NCI-H1694 (cell line): ENCODE measurements at places on chromosomes 6 and 20.

GRCh38 chr6:35724471-35724870 is 12.4 kb upstream of the ARMC12 start:
- DNase-seq, result no peak

- no peak for DNase-seq
Measured at GRCh38 chr6:7008451-7008988, 99.2 kb upstream of the RREB1 start.

- no peak for DNase-seq
Measured at GRCh38 chr6:12359036-12359435, 68.9 kb downstream of the EDN1 start.

DNA sequence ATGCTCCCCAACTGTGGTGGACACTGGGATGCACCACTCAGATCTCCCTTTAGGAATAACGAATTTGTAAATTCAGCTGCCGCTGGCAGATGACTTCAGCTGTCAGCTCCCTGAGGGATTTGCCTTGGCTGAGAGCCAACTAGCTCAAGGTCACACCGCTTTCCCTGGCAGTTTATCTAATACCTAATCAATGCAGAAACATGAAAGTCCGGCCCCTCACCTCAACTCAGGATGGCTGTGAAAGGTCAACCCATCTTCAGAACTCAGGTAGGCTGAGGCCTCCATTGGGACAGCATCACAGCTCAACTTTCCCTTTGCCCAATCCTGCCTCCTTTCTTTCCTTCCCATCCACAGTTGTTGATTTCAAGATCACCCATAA is 22.8 kb upstream of the SCGN start:
- peak; percentile 21 for DNase-seq

DNA sequence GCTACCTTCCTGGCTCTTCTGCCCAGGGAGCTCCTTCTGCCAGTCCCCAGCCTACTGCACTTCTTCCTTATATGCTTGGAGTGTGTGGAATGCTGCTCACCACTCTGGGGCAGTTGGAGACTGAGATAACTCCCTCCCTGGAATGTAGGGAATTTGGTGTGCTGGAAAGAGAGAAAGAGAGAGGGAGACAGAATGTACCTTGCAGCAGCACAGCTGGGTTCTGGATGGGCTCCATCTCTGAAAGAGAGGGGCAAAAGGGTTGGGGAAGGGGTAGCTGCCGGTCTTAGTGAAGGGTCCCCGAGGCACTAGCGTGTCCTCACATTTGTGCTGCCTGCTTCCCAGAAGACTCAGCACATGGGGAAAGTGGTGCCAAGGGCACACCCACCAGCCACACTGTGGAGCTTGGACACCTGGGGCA is 40.2 kb upstream of the DDR1 start:
- no peak for DNase-seq

DNA sequence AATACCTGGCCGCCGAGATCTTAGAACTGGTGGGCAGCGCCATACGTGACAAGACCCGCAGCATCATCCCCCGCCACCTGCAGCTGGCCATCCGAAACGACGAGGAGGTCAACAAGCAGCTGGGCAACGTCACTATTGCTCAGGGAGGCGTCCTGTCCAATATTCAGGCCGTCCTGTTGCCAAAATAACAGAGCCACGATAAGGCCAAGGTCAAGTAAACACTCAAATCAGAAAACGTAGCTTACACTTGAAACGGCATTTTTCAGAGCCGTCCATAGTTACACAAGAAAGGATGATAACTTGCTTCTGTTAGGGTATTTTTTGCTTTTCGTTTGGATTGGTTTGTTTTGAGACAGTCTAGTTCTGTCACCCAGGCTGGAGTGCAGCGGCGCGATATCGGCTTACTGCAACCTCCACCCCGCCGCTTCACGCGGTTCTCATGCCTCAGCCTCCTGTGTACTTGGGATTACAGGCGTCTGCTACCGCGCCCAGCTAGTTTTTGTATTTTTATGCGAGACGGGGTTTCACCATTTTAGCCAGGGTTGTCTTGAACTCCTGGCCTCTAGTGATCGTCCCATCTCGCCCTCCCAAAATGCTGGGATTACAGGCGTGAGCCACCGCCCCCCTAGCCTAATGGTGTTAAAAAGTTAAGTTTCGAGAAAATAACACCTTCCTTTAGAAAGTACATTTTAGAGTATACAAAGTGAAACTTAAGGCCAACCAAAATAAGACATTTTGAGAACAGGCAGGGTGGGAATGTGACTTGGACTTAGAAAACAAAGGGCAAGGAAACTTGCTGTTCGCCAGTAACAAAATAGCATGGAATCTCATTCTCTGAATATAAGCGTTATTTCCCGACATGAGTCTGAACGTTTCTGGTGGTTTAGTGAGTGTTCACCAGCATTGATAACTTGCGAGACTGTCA is 42.8 kb upstream of the HFE start:
- DNase-seq, result no peak

DNA sequence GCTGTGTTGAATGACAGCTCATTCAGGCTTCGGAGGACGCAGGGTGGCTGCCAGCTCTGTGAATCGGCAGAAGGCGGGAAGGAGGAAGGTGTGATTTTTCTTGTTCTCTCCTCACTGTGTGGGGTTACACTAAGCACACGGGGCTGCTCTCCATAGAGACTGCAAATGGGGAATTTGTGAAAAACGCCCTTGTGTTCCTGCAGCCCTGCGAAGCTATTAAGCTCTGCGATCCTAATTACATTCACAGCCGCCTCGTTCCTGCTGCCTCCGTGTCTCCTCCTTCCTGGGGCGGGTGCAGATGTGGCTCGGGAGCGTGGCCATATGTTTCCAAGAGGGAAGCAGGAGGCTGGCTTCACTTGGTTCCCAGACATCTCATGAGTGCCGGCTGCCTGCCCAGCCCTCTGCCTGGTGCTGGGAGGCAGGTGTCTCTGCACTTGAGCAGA is 124.0 kb downstream of the TOX2 start:
- no peak for DNase-seq

GRCh38 chr6:122610690-122611455 is 668 bp downstream of the PKIB start:
- DNase-seq, result no peak

DNA sequence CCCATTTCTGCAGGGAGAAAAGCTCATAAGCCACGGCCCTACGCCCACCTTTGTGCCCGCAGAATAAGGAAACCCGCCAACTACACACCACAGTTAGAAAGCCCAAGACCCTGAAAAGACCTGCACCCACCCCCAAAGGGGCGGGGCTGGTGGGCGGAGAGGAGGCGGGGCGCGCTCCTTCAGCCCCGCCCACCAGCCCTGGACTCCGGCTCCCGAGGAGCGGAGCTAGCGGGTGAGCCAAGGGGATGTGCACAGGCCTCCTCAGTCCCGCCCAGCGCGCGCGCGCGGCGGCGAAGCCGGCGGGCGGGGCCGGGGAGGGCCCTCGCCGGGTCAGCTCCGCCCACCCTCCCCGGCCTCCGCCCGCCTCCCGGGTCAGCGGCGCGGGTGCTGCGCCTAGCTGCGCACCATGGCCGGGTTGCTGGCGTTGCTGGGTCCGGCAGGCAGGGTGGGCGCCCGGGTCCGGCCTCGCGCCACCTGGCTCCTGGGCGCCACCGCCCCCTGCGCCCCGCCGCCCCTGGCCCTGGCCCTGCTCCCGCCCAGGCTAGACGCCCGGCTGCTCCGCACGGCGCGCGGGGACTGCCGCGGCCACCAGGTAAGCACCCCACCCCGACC is at the start of gene FAM210B:
FAM210B (plus strand) TSS at position 375 of the 612 bp plus-strand sequence; CDS start at position 407, 32 bp downstream.
- DNase-seq, result peak; percentile 35

- no peak for DNase-seq
Measured at GRCh38 chr20:56350842-56351241, 7.9 kb upstream of the FAM210B start.

GRCh38 chr20:33393609-33394008 is 7.7 kb downstream of the CDK5RAP1 start:
- DNase-seq, result no peak

DNA sequence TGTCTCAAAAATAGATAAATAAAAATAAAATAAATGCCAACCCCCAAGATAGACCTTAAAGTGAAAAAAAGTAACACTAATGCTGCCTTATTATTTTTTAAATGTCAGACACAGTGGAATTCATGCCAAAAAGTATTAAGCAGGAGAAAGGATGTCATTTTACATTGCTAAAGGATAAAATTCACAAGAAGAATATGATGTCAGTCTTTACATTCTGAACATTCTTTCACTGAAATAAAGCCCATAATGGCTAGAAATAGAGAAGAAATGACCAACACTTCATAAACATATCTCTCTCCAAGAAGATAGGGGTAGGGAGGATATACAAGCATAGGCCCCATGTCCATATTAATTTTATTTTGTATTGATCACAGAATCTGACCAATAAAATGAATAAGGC is 47.4 kb downstream of the SLC23A2 start:
- no peak for DNase-seq

DNA sequence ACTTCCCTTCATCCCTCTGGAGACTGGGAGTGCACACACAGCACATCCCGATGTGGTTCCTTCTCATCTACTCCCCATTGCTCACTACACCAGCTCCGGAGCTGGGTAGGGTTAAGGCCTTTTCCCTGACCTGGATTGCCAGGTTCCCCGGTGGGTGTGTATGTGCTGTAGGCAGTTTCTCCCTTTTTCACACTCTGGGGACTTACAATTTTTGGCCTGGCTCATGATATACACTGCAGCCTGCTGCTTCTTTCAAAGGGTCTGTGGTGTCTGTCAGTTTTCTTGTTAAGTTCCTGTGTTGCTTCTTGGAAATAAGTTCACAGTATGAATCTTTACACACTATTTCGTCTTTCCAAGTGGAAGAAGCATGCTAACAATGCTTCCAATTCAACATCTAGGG is 405.5 kb downstream of the UTRN start:
- DNase-seq, result no peak

- peak; percentile 26 for DNase-seq
Measured at GRCh38 chr20:63969838-63970713, at the start of gene ZNF512B. ZNF512B (minus strand) TSS chr20:63969930; CDS start chr20:63967950, 1,980 bp downstream.

- no peak for DNase-seq
Measured at GRCh38 chr20:24765316-24766142, 183.5 kb upstream of the CST7 start.

GRCh38 chr20:50819349-50819748 is 24.5 kb downstream of the BCAS4 start:
- DNase-seq, result no peak

GRCh38 chr6:110414669-110415068 is 706 bp downstream of the DDO start:
- DNase-seq, result no peak

GRCh38 chr6:146103416-146104072 is 74.7 kb downstream of the GRM1 start:
- DNase-seq, result no peak

DNA sequence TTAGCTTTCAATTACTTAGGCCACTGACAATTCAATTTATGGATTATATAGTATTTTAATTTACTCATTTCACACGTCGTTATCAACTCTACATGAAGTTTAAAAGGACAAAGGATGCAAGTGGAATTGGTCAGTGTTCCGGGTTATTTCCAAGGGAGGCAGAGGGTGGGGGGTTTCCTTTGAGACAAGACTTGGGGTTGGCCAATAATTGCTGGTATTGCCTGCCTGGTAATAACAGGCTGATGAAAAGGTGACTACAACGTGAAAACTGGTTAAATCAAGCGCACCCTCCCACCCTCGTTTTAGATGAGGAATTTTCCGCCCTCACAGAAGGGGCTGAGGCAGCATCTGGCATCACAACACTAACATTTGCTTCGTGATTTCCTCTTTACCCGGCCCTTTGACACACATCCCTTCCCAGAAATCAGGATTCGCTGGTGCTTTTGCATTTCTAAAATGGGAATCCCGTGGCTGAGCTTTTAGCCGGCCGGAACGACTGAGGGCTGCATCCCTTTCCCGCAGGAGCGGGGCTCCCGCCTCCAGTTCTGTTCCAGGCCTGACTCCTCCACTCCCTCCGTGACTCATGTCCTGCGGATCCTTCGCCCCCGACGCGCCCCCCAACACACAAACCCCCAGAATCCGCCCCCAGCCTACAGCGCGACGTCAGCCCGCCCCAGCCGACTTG is 999 bp upstream of the PIM1 start:
- DNase-seq, result peak; percentile 48

- DNase-seq, result no peak
Measured at GRCh38 chr6:72783666-72784065, 161.8 kb downstream of the KCNQ5 start.

DNA sequence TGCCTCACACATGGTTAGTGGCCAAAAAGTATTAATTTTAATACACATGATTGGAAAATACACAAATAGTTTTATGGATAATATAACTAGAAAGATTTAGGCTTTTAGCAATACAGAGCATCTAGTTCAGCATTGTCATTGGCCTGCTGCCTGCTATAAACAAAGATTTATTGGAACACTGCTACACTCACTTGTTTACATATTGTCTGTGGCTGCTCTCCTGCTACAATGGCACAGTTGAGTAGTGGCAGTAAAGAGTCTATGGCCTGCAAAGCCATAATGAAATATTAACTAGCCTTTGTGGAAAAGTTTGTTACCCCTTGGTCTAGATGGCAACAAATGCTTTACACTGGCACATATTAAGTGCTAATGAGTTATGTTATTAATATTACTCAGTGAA is 37.8 kb downstream of the ZNF451 start:
- no peak for DNase-seq

DNA sequence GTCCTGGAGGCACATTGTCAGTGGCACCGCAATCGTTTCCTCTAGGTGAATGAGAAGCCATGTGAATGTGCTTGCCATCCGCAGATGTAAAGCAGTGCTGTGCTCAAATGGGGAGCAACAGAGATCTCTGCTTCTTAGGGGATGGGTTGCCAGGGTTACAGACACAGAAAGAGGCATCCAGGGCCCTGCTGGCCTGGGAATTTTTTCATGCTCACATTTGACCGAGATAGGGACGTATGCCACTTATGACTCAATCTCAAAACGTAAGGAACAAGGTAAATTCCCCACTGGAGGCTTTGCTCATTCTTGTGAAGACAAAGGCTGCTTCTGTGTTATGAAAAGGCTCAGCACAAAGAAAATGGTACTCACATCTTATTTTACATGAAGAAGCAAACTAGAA is 11.0 kb downstream of the C6orf118 start:
- DNase-seq, result no peak

DNA sequence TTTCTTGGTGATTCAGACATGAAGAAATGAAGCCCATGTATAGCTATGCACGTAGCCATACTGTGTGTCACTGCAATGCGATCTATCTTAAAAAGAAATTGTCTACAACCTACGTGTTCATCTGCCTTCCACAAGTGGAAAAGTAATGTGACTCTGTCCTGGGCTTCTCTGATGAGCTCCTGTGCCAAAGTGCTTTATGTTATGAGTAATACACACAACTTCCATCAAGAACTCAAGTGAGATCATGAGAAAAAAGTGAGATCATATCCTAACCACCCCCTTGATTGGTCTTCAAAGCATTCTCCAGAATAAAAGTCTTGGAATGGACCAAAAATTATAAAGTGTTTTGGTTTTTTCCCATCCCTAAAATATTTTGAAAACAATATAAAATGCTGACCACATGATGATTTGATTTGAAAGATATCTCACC is 114.3 kb downstream of the DST start:
- DNase-seq, result no peak

DNA sequence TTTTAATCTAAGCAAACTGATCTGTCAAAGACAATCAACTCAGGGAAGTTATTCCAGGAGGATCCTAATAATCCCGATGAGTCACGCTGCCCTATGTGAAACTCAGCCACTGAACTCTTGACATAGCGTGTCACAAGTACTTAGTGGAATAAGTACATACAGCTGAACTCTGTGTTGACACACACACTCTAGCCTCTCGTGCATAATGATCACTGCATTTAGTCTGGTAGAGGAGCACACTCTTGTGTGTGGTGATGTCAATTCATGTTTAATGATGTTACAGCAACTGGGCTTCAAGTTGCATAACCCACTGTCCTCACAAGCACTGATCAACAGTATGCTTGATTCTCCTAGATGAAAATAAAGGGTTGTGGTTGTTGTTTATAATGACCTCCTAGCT is 148.3 kb downstream of the HACE1 start:
- no peak for DNase-seq
